ENCODE measurements at places on chromosomes 1 and 21. TPM values are rescaled to one million over a fixed set of nuclear protein-coding genes. Genes with fewer than 3 reads are reported as not detected.

The C1orf198 gene
- total RNA-seq, result 19.2 TPM

- H3K4me1 ChIP-seq, result peaks cover 13% of the 10 kb centered on the region
- no peak for DNase-seq
- H3K4me3 ChIP-seq, result no peak overlapping the region
- H3K36me3 ChIP-seq, result no peaks in the 10 kb centered on the region
- H3K27ac ChIP-seq, result peak overlapping the region; percentile 39
Measured at GRCh38 chr1:41101076-41101475, 79.6 kb upstream of the SLFNL1 start.

- no peak overlapping the region for H3K27ac ChIP-seq
- H3K4me3 ChIP-seq, result no peak overlapping the region
- H3K27me3 ChIP-seq, result no peaks in the 10 kb centered on the region
Measured at GRCh38 chr1:88751714-88752113, 67.6 kb downstream of the PKN2 start.

The OSCP1 gene
- 7.6 TPM for total RNA-seq

- no peak for DNase-seq
- no peak overlapping the region for H3K4me3 ChIP-seq
- H3K4me1 ChIP-seq, result peaks cover 46% of the 10 kb centered on the region
- no peaks in the 10 kb centered on the region for H3K27me3 ChIP-seq
- H3K36me3 ChIP-seq, result peaks cover 2% of the 10 kb centered on the region
Measured at GRCh38 chr1:161197560-161198193, 1.2 kb downstream of the ADAMTS4 start.

GRCh38 chr1:101653482-101653946 lies 343.2 kb downstream of the OLFM3 start:
- peaks cover 74% of the 10 kb centered on the region for H3K27me3 ChIP-seq
- H3K4me3 ChIP-seq, result no peak overlapping the region
- no peaks in the 10 kb centered on the region for H3K4me1 ChIP-seq
- H3K27ac ChIP-seq, result no peak overlapping the region

DNA sequence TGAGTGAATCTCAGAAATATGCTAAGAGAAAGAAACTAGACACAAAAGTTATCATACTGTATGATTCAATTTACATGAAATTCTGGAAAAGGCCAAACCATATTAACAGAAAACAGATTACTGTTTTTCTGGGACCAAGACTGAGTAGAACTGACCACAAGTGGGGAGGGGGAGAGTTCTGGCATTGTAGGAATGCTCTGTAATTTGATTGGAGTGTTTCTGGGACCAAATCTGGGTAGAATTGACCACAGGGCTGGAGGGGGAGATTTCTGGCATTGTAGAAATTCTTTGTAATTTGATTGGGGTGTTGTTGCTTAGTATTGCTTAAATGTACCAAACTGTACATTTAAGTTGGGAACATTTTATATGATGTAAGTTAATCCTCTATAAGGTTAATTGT lies 3.4 kb upstream of the OR10K1 start:
- no peak overlapping the region for H3K4me3 ChIP-seq
- no peak for DNase-seq
- H3K4me1 ChIP-seq, result no peaks in the 10 kb centered on the region
- no peaks in the 10 kb centered on the region for H3K36me3 ChIP-seq
- H3K27me3 ChIP-seq, result peaks cover 89% of the 10 kb centered on the region
- no peak overlapping the region for H3K27ac ChIP-seq

DNA sequence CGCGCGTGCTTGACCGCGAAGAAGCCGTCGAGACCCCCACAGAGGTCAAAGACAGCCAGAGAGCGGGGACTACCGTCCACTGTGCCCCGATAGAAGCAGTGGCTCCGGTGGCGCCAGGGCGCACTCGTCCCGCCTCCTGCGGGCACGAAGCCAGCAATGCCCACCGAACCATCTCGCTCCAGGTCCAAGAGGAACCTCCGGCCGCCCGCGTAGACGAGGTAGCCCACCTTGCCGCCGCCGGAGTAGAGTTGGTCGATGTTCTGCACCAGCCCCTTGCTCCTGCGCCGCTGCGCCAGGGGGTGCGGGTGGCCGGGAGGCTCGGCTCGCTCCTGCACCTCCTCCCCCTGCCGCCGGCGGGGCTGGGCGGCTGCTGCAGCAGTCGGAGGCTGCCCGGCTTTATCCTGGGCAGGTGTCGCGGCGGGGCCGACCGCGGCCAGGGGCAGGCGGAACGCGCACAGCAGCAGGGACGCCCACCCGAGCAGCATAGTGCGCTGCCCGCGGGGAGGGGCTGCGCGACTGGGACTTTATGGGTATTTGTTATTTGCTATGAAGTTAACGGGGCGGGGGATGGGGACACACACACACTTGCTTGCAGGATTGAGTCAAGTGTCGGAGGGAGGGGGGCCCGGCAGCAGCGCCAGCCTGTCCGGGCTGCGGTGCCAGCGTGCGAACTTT lies 844 bp downstream of the ADAMTS5 start:
- no peaks in the 10 kb centered on the region for H3K27me3 ChIP-seq
- H3K4me1 ChIP-seq, result peaks cover 10% of the 10 kb centered on the region
- no peak for DNase-seq

- no peaks in the 10 kb centered on the region for H3K4me1 ChIP-seq
- no peak overlapping the region for H3K27ac ChIP-seq
- H3K4me3 ChIP-seq, result no peak overlapping the region
- no peak for DNase-seq
- no peaks in the 10 kb centered on the region for H3K36me3 ChIP-seq
Measured at GRCh38 chr1:217389895-217390294, 241.0 kb downstream of the GPATCH2 start.

The C1orf105 gene
- total RNA-seq, result not detected

DNA sequence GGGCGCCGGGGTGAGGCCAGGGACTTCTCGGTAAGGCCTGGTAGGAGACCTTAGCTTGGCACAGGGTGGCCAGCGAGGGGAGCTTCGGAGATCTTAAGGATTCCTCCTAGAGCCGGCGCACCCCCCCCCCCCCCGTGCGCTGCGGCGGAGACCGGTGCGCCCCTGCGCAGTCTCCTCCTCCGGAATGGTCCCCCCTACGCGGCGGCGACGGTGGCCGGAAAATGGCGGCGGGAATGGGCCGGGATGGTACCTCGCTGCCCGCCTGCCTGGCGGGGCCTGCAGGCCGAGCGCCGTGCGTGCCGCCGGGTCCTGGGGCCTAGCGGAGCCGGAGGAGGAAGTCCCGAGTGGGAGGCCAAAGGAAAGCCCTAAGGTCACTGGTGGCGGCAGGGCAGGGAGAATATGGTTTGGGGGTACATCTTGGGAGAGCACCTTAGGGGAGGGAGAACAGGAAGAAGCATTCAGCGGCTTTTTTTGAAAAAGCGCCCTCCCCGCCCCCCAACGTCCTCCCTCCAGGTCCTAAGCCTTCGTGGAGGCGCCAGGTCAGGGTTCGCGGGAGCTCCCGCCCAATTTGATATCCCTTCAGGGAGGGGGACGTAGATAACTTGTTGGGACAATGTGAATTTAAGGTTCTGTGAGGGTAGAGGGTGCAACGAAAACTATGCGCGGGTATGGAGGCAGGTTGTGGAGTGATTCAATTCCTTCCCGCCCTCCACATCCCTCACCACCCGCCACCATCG lies 429 bp downstream of the SRRM1 start:
- peaks cover 42% of the 10 kb centered on the region for H3K36me3 ChIP-seq
- DNase-seq, result no peak
- peak overlapping the region; percentile 99 for H3K27ac ChIP-seq
- peak overlapping the region; percentile 98 for H3K4me3 ChIP-seq

GRCh38 chr1:56825436-56825835 lies 6.2 kb upstream of the FYB2 start:
- H3K27ac ChIP-seq, result no peak overlapping the region
- no peak overlapping the region for H3K4me3 ChIP-seq
- H3K4me1 ChIP-seq, result no peaks in the 10 kb centered on the region
- no peaks in the 10 kb centered on the region for H3K36me3 ChIP-seq
